DMS79 (cell line): ENCODE measurements at places on chromosomes 2 and 18.

DNA sequence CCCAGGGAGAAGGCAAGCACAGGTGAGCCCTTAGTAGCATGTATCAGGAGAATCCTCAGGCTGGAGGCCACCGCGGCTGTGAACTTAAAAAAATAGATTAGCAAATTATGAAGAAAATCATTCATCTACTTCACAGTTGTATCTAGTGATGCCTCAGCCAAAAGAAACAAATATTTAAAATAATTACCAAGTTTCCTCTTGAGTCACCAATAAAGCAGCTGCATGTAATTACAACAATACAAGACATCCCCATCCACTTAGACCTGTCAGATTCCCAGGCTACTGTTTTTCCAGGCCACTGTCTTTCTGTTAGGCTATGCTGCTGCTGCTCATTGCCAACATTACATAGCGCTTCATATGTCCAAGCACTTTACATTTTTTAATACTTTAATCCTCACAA is 54.6 kb upstream of the PHLPP1 start:
- no peak for DNase-seq

GRCh38 chr18:59432803-59433597 is 73.9 kb upstream of the LMAN1 start:
- no peak for DNase-seq

GRCh38 chr2:239953418-239954061 is 71.6 kb downstream of the NDUFA10 start:
- DNase-seq = peak; percentile 56

GRCh38 chr18:29087616-29088246 is 910.8 kb upstream of the CDH2 start:
- DNase-seq = no peak

DNA sequence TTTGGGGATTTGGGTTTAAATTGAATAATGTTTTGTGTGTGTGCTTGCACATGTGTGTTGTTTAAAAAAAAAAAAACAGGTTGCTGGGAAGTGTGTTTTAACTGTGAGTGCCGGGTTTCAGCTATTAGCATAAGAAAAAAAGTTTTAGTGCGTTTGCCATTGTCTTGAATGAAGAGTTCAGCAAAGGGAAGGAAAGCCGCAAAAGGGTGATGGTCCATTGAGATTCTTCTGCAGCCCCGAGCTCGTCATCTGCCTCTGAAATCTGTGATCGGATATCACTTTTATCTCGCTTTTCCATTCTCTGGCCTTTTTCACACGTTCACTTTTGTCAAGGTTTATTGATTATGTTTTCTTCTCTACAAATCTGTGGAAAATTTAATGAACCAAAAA is 4.7 kb downstream of the GLI2 start:
- DNase-seq = no peak

DNA sequence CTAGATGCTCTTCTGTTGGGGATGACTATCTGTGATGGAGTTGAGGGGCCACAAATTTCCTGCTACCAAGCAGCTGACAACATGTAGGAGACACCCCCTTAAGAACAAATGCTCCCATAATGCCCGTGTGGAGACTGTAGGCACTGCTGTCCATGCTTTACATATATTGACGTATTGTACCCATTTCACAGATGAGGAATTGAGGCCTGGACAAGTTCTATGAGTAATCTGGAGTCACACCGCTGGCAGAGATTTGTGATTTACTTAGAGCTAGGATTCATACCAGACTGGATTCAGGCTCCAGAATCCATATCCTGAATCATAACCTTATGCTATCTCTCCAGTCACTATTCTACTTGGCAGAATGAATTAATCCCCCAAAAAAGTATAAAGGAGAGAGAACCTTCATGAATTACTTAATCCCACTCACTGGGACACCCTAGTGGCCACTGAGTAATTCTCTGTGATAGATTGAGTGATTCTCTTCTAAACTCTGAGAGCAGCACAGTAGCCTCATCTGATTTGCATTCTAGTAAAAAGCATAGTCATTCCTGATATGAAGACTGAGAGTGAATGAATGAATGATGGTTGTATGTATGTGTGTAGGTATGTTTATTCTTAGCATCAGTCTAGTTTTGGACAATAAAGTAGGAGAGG is 460.7 kb upstream of the MEIS1 start:
- DNase-seq = no peak

- no peak for DNase-seq
Measured at GRCh38 chr2:69518841-69519240, 81.6 kb upstream of the NFU1 start.

- DNase-seq = no peak
Measured at GRCh38 chr18:22347606-22348511, 69.9 kb downstream of the CTAGE1 start.

DNA sequence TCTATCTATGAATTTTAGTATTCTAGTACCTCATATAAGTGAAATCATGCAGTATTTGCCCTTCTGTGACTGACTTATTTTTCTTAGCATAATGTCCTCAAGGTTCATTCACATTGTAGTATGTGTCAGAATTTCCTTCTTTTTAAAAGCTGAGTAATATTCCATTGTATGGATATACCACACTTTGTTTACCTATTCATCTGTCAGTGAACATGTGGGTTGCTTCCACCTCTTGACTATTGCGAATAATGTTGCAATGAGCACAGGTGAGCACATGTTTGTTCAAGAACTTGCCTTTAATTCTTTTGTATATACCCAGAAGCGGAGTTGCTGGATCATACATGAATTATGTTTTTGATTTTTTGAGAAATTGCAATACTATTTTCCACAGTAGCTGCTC is 187.4 kb upstream of the RBMS1 start:
- DNase-seq = no peak

GRCh38 chr18:62450546-62451410 is 72.0 kb upstream of the ZCCHC2 start:
- DNase-seq = peak; percentile 46

GRCh38 chr2:33494155-33494779 is 17.8 kb downstream of the RASGRP3 start:
- DNase-seq = no peak

GRCh38 chr2:231057590-231057989 is 923 bp downstream of the PSMD1 start:
- DNase-seq = no peak

- no peak for DNase-seq
Measured at GRCh38 chr18:8116341-8117005, 492.8 kb upstream of the RAB12 start.

DNA sequence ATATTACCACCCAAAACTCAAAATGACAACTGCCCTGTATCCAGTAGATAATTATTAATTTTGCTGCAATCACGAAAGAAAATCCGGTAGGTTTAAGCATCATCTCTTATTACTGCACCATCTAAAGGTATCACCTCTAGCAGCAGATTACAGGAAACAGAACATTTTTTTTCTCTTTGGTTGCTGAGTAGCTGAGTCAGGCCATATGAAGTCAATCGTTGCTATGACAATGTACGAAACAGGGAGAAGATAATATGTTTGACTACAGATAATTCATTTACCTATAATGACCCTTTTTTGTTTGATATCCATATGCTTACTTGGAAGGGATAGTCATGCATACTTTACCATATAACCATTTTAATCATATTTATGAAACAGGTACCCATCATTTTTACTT is 831.6 kb upstream of the CHAC2 start:
- no peak for DNase-seq

- DNase-seq = no peak
Measured at GRCh38 chr2:238159071-238159539, 335 bp downstream of the ERFE start.

DNA sequence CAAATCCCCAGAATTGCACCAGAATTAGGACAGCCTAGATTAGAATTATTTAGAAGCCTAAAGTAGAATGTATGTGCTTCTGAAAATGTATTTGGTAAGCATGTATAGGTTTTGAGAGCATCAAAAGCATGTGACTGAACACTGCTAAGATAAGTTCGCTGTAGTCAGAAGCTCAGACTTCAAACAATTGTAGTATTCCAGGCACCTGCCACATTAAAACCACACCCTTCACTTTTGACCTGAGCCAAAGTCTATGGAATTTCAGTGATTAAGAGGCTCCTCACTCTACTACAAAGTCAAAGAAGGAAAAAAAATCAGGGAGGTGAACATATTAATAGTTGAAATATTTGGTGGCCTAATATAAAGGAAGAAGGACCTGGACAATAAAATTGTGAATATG is 8.2 kb downstream of the KCNJ3 start:
- no peak for DNase-seq

DNA sequence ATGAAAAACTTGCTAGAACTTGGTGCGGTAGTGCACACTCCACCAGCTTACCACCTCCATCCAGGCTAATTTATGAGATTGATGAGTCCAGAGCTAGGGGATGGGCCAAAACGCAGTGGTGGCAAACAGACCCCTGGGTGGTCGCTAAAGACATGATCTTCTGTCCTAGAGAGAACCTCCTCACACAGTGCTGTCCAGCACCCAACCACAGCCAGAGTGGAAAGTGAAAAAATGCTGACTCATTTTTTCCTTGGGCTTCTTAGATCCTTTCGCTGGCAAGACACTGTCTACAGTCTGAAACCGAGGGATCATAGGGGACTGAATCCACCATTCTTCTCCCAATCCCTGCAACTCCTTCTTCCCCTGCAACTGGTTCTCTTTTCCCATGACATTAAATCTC is 4.1 kb downstream of the ANTXR1 start:
- no peak for DNase-seq

DNA sequence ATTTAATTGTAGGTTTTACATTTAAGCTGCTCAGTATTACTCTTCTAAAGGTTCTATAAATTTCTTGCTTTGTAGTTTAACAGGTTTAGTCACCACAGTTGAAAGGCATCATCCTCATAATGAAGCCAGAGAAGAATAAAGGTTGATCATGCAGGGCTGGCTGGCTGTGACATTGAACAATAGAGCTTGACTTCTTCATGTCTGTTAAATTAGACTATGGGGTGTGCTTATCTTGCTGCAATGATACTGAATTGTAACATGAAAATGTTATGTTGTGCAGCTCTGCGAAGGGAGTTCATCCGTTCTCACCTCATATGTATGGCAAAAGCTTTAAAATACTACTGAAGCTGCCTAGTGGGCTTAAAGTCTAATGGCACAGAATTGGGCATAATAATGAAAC is 81.8 kb downstream of the CAMKMT start:
- no peak for DNase-seq

DNA sequence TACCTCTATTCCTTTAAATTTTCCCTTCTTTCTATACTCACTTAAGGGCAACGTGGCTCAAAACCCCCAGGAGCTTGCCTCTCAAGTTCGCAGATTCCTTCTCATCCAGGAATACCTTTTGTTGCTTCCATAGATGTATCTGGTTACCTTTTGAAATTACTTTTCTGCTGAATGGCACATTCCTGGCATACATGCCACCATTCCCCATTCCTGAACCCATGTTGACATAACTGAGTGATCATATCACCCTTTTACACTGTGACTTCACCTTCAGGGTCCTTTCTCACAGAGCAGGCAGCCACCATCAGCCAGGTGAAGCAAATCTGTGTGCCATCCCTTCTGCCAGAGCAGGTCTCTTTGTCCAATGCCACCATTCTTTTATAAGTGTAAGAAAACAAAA is 615.8 kb downstream of the ARHGAP15 start:
- no peak for DNase-seq

- DNase-seq = no peak
Measured at GRCh38 chr2:134354611-134355010, 100.7 kb downstream of the MGAT5 start.

- no peak for DNase-seq
Measured at GRCh38 chr18:78790960-78791359, 188.7 kb upstream of the SALL3 start.

DNA sequence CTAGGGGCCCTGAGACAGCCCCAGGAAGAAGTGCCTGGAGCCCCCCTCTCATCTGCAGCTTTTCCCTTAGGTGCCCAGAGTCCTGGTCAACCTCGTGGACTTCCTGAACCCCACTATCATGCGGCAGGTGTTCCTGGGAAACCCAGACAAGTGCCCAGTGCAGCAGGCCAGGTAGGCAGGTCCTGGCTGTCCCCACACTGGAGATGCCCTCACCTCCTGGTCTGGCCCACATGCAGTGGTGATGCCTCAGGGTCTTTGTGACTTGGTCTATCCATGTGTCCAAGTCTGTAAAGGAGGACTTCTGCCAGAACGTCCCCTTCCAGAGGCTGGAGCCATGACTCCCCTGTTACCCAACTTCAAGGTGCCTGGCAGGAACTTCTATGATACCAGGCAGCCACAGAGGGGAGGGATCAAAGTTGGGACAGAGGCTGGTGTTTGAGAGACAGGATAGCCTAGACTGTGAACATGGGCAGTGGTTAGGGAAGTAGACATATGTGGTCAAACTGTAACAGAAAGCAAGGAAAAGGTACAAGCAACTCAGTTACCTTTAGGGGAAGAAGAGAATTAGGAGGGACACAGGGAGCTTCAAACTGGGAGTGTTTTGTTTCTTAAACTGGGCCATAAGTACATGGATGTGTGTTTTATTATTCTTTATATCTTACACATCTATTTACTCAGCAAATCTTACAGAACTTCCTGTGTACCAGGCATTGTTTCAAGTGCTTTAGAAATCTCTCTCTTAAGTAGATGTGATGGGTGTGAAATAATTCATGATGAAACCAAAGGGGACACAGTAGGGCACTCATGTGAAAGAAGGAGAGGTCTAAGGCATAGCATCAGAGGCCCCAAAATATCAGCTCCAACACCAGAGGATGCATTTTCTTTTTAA is 107.1 kb downstream of the PLB1 start:
- DNase-seq = no peak

DNA sequence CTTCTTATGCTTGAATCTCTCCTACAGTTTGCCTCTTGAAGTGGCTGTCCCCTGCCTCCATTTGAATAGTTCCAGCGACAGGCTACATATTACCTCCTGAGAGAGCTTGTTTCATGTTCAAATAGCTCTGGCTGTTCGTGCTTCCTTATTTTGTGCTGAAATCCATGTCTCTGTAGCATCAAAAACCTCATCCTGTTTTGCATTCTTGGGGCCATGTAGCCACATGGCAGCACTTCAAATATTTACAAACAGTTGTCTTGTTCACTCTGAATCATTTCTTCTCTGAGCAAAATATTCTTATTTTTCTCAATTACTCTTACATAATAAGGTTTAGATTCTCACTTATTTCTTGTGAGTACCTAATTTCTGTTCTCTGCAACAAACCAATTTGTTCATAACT is 1243.1 kb upstream of the NXPH2 start:
- DNase-seq = no peak

DNA sequence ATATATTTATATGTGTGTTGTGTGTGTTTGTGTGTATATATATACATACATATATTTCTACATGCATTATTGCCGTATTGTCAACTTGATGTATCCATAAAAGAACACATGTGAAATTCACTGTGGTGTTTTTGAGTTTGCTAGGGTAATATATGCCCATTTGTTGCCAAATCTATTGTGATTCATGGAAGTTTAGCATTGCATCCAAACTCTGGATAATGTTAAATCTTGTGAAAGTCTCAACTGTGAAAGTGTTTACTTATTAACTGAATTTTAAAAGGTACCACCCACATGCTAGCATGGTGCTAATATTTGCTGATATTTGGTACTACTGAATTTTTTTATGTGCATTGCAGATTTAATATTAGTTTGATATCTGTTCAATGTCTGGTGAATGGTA is 96.6 kb upstream of the SLC8A1 start:
- DNase-seq = no peak

- no peak for DNase-seq
Measured at GRCh38 chr2:102558463-102558862, 60.9 kb upstream of the SLC9A2 start.
